ENCODE measurements at places on chromosomes 2 and 18.

DNA sequence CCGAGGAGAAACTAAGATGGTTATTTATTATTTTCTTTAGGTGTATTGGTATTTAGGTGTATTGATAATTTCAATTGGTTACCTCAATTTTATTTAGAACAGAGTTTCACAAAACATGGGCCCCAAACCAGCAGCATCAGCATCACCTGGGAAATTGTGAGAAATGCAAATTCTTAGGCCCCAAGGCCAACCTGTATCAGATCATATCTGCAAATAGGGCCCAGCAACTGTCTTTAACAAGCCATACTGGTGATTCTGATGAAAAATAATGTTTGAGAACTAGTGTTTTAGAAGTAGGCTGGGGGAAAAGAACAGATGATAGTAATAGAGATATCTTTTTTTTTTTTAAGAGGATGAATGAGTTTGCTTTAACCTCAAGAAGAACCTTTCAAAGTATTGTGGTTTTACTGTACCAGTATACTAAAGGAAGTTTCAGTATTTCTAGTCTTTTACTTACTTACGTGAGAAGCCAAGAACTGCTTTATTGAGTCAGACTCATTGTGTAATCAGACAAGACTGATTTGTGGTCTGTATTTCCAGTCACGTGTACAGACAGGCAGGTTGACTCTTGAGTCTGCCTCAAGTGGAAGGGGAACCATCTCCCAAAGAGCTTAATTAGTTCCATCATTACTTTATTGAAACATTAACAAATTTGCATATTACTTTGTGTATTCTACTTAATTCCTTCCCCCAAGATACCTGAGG is 60.4 kb upstream of the GAREM1 start:
- peak; percentile 23 for DNase-seq

GRCh38 chr2:235551965-235552364 is 58.1 kb downstream of the AGAP1 start:
- no peak for DNase-seq

GRCh38 chr2:9378433-9379390 is 44.6 kb downstream of the ITGB1BP1 start:
- DNase-seq = no peak

DNA sequence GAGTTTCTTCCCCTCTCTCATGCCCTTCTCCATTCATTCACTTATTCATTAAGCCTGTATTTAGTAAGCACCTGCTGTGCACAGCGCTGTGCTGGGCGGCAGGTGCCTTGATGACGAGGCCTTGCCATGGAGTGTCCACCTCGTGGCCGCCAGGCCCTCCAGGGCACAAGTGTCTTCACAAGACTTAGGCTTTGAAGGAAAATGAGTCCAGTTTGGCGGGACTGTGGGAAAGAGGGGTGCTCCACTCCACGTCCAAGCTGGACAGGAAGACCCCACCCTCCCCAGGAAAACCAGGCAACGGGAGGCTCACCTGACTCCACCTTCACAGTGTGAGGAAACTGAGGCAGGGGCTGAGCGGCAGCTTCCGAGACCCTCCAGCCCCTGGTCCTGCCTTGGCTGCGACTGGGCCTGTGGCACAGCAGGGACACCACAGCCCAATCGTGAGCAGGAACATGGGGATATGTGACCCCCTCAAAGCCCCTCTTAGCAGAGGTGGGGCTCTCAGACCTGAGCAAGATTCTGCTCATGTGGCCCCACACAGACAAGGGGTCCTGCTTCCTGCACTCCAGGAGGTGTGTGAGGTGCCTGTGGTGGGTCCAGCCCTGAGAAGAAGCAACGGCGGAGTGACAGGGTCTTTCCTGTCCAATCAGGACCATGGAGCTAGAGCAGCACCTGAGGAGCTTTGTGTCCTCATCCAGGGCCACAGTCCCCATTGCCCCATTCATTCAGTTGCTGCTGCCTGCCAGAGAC is 110.3 kb upstream of the ODC1 start:
- DNase-seq = no peak

- DNase-seq = no peak
These were observed 44.6 kb downstream of the CD8B2 start for GRCh38 chr2:106531676-106532214.

DNA sequence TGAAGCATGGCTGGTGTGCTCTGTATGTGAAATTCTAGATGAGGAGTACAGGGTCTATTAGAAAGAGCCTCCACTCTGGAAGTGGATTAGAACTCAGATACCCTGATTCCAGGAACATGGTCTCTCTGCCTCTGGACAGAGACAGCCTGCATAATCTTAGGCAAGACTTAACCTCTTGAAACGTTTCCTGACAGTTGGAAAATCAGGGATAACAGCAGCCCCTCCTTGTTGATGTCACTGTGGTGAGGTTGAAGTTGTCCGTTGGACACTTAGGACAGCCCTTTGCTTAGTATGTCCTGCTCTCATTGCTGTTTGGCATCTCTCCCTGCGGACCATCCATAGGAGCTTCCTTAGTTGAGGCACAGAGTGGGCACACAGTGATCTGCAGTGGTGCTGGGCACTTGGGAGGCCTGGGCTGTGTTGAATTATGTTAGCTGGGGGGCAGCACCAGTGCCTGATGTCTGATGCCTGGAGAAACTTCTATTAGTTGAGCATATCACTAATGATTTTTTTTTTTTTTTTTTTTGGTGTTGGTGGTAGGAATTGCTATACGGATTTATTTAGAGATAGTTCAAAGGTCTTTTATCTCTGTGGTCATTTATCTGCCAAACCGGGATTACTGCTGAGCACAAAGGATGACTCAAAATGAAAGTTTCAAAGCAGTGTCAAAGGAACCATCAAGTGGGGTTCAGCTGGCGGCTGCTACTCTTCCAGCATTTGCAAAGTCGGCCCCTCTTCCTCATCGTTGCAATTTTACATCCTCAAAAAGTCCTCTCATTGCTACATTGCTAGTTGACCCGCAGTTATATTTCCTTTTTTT is 28.8 kb downstream of the SETBP1 start:
- DNase-seq = no peak

DNA sequence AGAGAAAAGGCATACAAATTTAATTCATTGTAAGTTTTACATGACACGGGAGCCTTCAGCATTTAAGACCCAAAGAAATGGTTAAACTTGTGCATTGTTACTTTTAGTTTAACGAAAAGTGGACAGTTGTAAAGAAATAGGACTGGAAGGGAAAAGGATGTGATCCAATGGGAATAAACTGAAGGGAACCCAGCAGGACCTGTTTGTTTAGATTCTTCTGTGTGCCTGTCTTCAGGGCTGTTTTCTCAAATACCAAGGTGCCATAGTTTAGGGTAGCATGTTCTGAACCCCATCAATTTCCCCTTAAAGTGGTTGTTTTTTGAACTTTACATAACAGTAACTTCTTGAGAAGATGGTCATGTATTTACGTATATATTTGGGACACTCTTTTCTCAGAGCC is 30.3 kb upstream of the CABLES1 start:
- DNase-seq = no peak

GRCh38 chr2:29189052-29189451 is 73.8 kb downstream of the CLIP4 start:
- DNase-seq = no peak

GRCh38 chr2:113677330-113677729 is 50.3 kb downstream of the RABL2A start:
- no peak for DNase-seq

DNA sequence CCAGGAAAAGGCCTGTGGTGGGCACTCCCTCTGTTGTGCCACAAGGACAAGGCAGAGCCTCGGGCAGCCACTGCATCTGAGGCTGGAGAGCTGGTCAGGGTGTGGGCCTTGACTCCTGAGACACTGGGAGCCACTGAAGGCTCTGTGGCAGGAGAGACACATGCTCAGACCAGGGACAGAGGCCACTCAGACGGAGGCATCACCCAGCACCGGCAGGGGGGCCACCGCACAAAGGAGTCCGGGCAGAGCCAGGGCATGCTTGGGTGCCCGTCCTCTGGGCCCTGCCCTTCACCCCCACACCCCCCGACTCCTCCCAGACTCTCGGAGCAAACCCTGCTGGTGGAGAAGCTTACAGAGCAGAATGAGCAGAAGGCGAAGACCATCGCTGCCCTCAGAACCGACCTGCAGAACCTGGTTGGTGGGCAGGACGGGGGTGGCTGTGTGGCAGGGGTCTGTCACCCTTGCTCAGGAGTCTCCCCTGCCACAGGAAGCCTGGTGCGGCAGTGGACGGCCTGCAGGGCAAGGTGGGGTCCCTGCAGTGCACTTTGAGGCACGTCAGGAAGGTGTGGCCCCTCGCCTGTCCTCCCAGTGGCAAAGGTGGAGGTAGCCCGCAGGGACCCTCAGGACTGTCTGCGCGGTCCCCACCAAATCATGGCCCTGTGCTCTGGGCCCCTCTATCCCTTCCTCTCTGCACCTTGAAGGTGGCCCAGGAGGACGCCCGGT is 26.0 kb downstream of the CROCC2 start:
- DNase-seq = no peak

DNA sequence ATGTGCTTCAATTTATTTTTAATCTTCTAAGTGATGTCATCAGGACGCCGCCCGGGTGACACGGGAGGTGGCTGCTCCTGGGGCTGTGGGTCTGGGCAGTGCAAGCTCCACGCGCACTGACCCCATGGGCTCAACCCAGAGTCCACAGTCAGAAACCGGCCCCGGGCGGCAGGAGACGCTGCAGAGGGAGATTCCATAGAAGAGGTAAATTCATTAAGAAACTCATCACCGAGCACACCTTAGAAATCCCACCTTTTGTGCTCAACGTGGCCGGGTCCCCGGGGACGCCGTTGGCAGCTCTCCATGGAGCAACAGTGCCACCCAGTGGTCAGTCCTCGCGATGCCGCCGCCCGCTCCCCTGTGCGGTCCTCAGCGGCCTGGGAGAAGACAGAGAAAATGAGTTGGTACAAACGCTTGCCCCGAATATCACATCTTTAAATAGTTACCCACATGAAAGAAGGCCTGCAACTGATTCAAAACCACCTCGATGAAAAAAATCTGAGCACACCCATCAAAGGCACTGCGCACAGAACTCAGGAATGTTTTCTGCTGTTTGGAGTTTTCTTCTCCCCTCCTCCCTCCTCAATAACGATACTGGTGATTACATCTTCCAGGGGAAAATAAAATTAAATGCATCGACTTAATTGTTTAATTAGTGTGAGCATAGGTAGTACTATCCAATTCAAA is 92.6 kb downstream of the CMPK2 start:
- DNase-seq = peak; percentile 76

- no peak for DNase-seq
These were observed 54.7 kb downstream of the SCN9A start for GRCh38 chr2:166321076-166321475.

DNA sequence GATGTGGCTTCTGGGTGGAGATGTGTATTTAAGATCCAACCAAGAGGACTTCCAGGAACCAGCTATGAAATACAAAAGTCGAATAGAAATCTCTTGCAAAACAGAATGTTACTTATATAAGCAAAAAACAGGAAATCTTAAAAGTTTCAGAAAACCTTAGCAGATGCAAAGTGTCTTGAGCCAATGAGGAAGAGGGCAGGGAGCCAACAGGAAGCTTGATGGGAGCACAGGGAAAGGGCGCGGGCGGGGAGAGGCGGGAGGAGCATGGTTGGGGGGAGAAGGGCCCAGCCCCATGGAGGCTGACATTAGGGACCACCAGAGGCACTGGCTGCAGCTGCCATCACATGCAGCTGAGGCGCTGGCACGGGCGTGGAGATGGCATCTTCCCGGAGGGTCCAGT is 203.3 kb downstream of the SNTG2 start:
- DNase-seq = no peak

- DNase-seq = no peak
These were observed 18.1 kb downstream of the PPP4R1 start for GRCh38 chr18:9596226-9596625.

DNA sequence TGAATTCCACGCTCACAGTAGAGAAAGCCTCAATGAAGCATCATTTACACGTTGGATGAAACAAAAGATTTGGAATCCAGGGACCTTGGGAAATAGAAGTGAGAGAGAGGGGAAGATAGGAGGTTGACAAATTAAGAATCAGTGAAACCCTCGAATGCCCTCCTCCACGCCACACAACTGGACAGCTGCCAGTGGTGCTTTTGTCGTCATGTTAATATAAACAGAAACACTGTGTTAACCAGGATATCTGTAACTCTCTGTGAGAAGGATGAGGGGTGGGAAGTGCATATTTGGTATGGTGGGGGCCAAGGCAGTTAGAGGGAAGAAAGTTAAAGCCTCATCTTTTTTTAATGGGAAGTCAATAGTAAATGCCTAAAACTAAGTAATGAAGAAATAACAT is 108.7 kb downstream of the GFPT1 start:
- no peak for DNase-seq

DNA sequence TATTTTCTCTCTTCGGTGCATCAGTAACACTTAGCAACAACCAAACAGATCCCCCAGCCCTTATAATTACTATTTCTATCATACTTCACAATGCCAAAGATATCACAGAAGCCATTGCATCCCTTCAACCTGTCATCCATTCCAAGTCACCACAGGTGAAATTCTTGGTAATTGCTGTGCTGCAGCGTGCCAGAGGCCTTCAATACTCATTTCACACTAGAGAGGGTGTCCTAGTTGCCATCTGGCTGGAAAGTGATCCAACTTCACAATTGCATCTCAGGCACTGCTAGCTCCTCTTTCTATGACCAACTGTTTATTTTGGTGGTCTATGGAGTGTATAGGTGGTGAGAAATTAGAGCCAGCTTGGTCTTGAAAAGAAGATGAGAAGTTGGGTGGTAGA is 131.2 kb downstream of the NUP35 start:
- DNase-seq = no peak

GRCh38 chr18:22563164-22563583 is 145.5 kb upstream of the CTAGE1 start:
- no peak for DNase-seq

DNA sequence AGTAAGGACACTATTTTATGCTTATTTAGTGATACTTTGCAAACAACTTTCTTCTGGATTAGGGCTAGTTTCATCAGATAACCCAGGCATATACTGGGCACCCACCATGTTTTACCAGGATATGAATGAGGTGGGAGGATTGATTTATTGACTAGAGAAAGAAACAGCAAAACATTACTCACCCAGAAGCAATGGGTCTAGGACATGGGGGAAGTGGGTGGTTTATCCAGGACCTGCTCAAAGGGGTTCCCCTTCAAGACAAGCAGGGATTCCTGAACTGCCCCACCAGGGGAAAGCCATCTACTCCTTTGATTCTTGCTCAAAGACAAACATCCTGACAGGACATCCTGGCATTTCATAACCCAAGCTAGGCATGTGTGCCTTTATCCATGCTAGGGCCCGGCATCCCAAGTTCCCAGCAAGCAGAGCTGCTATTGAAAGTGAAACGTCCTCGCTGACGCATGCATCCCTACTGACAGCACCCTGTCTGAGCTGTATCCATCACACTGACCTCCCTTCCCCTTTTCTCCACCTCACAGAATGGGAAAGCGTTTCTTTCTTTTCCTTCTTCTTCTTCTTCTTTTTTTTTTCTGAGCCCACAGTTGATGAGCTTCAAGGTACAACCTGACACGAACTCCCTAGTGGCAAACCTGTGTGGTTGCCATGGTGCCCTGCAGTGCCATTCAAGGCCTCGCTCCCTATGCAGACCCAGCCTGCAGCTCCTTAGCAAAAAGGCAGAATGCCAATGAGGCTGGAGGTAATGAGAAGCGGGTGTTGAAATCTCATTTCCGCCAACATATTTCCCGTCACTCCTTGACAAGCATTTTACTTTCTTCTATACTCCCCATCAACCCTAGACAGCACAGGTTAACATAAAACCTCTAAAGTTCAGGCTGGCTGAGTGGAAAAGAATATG is 70.5 kb downstream of the CLHC1 start:
- DNase-seq = no peak

Measured in activated naive CD4-positive, alpha-beta T cell treated with anti-CD3 and anti-CD28 coated beads, Interleukin-2, amount 50 U/mL, for 16 hours (primary cell).